ENCODE measurements at places on chromosomes 11 and 22.

DNA sequence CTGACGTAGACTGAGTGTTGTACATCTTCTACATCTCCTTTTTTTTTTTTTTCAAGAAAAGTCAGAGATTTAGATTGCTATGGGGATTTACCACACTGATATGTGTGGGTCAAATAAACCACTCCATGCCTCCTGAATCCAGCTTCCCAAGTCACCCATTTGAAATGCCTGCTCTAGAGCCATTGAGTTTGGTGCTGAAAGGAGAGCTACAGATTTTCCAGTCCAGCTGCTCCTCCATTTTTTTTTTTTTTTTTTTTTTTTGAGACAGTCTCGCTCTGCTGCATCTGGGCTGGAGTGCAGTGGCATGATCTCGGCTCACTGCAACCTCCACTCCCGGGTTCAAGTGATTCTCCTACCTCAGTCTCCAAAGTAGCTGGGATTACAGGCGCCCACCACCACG, 115.2 kb upstream of the TIMP3 start:
- DNase-seq = no peak

- DNase-seq = no peak
Observed at GRCh38 chr11:108959105-108959761, 294.4 kb downstream of the DDX10 start.

- DNase-seq = no peak
Observed at GRCh38 chr11:119626871-119627270, 102.1 kb downstream of the NECTIN1 start.

DNA sequence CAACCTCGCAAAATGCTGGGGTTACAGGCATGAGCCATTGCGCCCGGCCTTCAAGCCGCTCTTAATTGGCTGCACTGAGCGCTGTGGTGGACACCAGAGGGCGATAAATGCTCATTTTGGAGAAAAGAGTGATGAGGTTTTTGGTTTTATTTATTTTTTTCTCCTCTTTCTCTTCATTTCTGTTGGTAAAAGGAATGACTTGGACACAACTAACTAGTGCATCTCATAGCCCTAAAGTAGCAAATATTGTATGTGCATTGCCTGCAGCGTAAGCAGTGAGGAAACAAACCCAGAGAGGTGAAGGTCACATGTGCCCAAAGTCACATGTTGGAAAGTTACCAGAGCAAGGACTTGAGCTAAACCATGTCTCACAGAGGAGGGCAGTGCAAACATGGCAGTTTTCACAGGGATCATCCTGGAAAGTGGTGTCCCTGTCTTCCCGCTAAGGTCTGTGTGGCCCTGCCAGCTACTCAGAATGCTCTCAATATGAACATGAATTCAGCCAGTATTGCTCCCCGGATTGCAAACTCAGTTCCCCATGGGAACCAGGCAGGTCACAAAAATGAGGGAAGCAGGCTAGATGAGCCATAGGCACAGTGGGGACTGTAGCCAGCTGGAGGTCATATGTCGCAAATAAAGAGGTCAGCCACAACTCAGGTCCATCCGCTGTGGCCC, 8.6 kb upstream of the CD82 start:
- DNase-seq = peak; percentile 41

DNA sequence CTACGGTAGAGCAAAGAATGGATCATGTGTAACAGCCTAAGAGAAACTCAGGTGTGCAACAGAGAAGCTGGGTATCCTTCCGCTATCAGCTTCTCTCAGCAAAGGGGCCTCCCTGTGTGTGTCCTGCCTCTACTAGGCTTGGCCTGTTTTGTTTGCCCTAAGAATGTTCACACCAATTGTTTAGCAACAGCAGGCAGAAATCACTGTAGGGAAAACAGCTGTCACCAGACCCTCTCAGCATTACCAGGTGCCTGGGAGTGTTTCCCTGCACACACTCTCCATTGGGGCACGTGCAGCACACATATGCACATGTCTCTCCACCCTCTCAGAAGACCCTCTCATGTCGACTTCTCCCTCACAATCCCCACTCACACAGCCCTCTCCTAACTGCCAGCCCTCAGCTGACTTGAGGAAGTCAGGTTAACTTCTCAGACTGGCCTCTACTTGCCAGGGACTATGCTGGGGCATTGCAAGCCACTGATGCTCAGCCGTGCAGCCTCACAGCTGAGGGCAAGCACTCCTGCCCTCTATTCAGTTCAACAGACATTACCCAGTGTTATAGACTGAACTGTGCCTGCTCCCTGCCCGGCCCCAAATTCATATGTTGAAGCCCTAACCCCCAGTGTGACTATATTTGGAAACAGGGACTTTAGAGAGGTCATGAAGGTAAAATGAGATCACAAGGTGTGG, 97.6 kb downstream of the TRIM29 start:
- DNase-seq = no peak

GRCh38 chr22:19880786-19881569, 26.3 kb upstream of the GNB1L start:
- no peak for DNase-seq

DNA sequence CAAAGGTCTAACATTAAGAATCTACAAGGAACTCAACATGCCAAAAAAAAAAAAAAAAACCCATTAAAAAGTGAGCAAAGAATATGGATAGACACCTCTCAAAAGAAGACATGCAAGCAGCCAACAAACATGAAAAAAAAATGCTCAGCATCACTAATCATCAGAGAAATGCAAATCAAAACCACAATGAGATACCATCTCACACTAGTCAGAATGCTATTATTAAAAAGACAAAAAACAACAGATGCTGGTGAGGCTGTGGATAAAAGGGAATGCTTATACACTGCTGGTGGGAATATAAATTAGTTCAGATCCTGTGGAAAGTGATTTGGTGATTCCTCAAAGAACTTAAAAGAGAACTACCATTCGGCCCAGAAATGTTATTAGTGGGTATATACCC, 257.7 kb upstream of the PLET1 start:
- DNase-seq = no peak

DNA sequence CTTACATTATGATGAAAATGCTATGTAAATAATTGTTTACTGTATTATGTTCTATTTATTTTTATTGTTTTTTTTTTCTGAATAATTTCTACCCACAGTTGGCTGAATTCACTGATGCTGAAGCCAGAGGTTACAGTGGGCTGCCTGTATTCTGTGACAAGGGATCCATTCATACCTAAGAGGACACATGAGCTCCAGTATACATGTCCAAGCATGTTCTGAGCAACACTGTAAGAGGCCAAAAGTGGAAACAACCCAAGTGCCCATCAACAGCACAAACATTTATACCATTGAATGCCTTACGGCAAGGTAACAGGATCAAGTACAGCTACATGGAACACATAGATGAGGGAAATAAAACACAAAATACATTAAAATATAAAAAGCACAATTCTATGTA, 1.4 kb upstream of the SRSF8 start:
- DNase-seq = no peak

GRCh38 chr11:76790251-76790650, 7.1 kb downstream of the TSKU start:
- DNase-seq = no peak

GRCh38 chr22:30459181-30460052, 12.4 kb downstream of the SEC14L3 start:
- DNase-seq = no peak

- DNase-seq = no peak
Observed at GRCh38 chr22:34842630-34843029, 223.3 kb upstream of the ISX start.

GRCh38 chr11:42036201-42036600, 576.7 kb upstream of the LRRC4C start:
- DNase-seq = no peak

DNA sequence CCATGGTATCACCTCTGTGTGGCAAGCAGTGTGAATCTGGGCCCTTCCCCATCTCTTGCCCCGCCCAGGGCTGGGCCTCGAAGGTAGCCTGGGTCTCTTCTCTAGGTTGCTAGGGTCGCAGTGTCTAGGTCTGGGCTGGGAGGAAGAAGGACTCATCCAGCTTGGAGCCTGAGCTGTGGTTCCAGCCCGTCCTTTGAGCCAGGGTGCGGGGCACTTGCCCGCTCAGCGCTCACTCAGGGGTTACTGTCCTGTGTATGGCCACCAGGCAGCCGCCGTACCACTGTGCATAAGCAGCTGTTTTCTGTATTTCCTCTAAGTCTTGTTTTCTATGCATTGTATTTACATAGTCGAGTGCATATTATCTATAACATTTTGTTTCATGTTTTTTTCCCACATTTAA, 160.9 kb downstream of the TBC1D22A start:
- DNase-seq = no peak

GRCh38 chr11:18461909-18462308, 6.3 kb downstream of the LDHAL6A start:
- no peak for DNase-seq

GRCh38 chr11:124867700-124868099, 2.5 kb downstream of the ROBO3 start:
- no peak for DNase-seq

- no peak for DNase-seq
Observed at GRCh38 chr11:5922749-5923426, 19.2 kb upstream of the OR56A3 start.

DNA sequence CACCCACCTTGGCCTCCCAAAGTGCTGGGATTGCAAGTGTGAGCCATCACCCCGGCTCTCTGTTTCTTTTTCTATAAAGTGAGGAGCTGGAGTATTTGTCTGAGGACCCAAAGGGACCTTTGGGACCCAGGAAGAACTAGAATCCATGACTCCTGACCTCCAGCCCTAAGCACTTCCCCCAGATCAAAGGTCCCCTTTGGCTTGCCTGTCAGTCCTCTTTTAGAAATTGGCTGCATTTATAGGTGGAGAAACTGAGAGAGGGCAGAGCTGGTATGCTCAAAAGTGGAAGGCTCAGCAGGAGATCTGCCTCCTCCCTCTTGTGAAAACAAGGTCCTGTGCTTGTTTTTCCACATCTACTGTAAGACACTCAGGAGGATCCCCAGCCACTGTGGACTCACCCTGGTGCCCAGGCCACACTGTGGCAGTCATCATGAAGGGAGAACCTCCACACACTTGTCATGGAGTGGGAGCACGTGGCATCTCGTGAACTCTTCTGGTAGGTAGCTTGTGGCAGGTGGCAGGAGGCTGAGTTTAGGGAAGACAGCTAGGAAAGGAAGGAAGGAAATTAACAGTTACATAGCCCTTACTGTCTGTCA, 12.4 kb upstream of the PLEKHA7 start:
- no peak for DNase-seq

DNA sequence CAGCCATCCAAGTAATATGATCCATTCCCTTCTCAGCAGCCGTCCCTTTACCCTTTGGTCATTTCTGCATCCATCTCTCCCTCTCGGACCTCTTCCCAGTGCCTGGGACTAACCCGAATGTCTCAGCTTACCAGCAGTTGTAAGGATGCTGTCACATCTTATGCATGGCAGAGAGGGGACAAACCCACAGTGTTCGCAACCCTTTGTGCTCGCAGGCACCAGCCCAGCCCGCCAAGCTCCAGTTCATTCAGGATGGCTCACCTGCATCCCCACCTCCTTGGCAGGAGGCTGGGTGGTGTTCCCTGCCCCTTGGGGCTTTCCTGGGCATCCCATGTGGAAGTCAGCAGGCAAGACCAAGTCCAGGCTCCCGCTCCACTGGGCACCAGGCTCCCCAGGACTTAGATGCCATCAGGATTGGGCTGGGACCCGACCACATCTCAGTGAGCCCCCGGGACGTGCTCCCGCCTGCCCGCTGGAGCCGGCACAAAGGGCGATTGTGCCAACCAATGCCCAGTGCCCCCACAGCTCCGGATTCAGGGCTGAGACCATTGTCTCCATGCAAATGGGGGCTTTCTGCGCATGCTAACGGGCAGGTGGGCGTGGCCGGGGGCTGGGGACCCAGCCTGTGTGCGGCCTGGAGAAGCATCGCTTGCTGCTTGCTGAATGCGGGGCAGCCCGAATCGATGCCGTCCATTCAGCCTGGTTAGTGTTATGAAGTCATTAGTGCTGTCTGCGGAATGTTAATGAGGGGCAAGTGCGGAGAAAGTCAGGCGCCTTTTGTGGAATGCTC, 108.6 kb downstream of the KCNQ1OT1 start:
- DNase-seq = no peak

DNA sequence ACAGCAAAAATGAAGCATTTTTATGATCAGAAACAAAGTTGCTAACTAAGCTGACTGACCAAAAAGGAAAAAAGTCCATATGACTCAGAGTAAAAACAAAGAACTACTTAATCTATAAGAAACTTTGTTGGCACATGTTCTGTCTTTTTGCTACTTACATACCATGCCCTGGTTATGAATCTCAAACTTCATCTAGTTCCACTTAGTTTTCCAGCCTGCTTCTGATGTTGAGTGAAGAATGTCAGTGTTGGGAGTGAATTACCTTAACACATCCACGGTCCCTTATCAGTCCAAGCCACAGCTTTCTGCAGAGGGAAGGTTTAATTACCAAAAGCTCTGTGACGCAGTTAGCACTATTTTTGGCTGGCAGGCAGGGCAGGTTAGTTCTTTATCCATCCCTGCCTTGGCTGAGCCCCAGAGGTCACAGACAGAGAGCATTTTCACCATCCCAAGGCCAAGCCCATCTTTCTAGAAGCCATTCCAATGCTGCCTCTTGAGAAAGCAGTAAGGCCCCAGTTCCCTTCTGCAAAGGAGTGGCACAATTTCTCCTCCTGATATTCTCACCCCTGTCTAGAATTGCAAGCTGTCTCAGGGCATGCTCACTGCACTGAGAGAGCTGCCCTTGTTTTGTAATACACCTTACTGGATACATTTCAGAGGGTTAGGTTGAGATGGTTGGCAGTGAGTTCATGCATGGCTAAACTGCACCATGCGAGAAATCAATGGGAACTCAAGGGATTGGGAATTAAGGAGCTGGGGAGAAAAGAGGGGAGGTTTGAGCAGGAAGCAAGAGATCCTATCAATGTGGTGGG, 67.1 kb downstream of the SLC1A2 start:
- no peak for DNase-seq

GRCh38 chr11:10497371-10498021, 42.4 kb downstream of the AMPD3 start:
- no peak for DNase-seq

GRCh38 chr11:55345306-55345705, 2.3 kb downstream of the OR4A16 start:
- DNase-seq = no peak

DNA sequence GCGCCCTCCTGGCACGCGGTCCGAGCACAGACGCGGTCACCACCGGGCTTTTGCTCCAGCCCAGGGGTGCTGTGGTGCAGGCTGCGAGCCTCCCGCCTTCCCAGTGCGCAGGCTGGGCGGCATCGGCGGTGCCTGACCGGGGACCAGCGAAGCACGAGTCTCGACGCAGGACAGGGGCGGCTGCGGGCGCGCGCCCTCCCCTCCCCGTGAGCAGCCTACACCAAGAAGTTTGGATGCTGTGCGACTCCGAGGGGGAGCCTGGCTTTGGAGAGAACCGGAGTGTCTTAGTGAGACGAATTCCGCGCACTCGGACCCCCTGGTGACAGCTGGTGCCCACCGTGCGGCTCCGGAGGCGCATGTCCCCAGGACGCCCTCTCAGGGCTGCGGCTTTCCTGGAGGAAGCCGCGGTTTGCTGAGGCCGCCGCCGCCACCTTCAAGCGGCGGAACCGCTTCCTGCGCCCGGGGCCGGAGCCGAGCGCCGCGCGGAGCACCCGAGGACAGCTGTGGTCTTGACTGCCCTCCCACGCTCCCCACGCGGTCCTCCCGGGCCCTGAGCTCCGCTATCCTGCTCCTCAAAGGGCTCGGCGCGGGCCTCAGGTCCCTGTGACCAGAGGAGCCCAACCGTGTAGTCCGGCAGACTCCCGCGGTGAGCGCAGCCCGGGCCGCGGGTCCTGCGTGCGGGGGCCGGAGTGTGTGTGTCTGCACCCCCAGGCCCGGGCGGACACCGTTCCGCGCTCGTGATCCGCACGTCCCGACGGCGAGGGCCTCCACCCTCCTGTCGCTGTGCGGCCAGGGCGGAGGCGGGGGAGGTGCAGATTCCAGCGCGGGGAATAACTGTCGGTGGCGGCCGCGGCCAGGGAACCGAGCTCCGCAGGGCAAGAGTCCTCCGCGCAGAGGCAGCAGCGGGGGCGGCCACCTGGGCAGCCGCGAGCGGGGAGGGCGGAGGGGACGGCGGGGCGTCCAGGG, 1.7 kb downstream of the FGF3 start:
- no peak for DNase-seq
